T-cell (primary cell): ENCODE measurements at places on chromosomes 16 and 17. TPM values are rescaled to one million over a fixed set of nuclear protein-coding genes. Genes with fewer than 3 reads are reported as not detected.

The SLC5A11 gene
- 0.51 TPM for total RNA-seq

The GNGT2 gene
- 5.0 TPM for total RNA-seq

DNA sequence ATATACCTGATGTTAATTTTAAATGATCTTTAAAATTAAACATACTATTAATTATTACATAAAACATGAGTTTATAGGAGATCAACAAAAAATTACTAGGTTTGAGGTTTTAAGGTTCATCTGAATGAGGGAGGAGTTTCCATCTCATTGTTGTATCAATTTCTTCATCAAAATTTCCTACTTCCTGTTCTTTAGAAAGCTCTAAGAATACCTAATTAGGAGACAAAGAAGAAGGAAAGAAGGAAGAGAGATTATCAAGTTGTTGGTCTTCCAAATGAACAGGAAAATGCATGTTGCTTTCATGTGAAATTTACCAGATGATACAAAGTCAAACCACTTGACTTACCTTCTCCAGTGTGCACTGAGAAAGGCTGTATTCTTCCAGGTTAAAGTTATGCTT lies 18.1 kb upstream of the ABCA9 start:
- no peak for DNase-seq

GRCh38 chr16:72848759-72849664 lies 198.9 kb downstream of the ZFHX3 start:
- no peak for DNase-seq

- DNase-seq: no peak
Observed at GRCh38 chr16:3787924-3788661, 70.8 kb upstream of the TRAP1 start.

DNA sequence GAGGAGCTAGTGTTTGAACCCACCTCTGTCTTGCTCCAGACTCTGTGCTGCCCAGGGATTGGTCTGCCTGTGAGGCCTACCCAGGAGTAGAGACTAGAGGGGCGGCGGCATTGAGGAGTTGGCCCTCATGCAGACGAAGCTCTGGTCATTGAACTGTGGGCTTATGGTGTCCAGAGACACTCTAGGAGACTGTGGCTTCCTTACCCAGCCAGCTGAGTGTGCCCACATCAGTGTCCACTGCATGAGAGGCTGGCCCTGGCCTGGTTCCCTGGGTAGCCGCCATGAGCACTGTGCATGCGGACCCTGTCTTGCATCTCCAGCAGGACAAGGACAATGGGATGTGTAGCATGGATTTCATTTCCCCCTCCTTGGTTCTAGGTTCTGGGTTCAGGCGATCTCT lies 14.0 kb downstream of the SGSM2 start:
- no peak for DNase-seq

DNA sequence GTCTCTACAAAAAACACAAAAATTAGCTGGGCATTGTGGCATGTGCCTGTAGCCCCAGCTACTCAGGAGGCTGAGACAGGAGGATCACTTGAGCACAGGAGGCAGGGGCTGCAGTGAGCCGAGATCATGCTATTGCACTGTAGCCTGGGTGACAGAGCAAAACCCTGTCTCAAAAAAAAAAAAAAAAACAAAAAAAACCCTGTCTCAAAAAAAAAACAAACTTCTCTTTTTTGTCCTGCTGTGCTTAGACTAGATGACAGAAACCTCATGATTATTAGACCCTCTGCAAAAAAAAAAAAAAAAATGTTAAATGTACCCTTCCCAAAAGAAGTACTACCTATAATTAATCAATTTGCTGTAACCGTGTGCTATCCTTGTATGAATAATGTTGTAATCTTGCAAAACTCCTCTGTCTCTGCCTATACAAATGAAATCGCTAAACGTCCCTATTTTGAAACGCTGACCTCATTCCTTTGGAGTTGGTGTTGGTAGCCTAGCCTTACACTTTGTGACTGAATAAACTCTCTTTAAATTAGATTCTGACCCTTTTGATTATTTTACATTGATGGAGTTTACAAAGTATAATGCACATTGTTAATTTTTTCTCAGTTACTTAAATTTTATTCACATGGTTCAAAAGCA lies 13.6 kb upstream of the DHRS7B start:
- DNase-seq: no peak

- no peak for DNase-seq
Observed at GRCh38 chr16:70779361-70779760, 21.6 kb downstream of the VAC14 start.

GRCh38 chr16:68236137-68236825 lies 354 bp upstream of the ESRP2 start:
- DNase-seq: no peak

DNA sequence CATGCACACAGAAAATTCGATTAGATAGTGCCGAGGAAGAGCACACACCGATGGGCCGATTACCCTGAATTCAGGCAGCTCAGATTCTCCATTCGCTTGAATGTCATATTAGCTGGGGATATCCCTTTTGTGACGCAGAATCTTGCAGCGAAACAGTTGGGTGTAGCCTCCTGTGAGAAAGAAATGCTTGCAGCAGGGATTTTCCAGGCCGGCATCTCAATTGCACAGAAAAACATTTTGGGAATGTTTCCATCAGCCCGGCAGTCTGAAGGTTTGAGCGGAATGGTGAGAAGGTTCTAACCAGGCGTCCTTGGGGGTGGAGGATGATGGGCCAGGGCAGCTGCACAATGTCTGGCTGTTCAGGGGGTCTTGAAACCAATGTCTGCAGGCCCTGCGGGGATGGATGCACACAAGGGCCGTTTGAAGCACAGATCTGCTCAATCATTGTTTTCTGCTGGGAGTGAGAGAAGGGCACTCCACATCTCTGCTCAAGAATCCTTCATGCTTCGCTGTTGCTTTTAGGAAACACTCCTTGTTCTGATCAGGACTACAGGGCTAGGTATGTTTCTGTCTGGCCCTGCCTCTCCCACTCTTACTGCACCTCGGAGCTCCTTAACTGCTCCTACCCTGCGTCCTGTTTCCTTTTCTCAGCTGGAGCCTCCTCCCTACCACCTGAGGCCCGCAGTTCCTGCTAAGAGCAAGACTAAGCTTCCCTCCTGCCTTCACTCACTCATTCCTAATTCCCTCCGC lies 94.6 kb downstream of the CMIP start:
- DNase-seq: no peak
